ENCODE measurements at places on chromosomes 1 and 21.

DNA sequence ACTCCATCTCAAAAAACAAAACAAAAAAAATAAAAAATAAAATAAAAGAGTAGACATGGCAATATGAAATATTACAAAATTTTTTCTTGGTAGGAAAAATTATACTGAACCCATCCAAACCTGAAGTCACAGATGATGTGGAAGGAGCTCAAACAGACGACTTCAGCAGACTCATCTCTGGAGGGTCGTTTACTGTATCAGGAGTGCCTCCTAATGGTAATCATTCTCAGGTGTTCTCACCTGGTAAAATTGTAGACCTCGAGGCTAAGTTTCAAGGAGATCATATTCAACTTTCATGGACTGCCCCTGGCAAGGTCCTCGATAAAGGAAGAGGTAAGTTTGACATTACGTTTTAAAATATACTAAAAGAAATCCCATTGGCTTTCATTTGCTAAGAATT lies 54.3 kb upstream of the SH3GLB1 start:
- H3K4me1 ChIP-seq = no peaks in the 10 kb centered on the region
- H3K4me3 ChIP-seq = no peak overlapping the region
- H3K27ac ChIP-seq = no peak overlapping the region
- H3K36me3 ChIP-seq = no peaks in the 10 kb centered on the region

- peaks cover 4% of the 10 kb centered on the region for H3K36me3 ChIP-seq
- peaks cover 50% of the 10 kb centered on the region for H3K4me1 ChIP-seq
- peaks cover 38% of the 10 kb centered on the region for H3K27me3 ChIP-seq
- H3K27ac ChIP-seq = no peak overlapping the region
- no peak for DNase-seq
Measured at GRCh38 chr1:206505702-206506355, 1.5 kb upstream of the RASSF5 start.

- peaks cover 21% of the 10 kb centered on the region for H3K4me1 ChIP-seq
- DNase-seq = no peak
- peaks cover 10% of the 10 kb centered on the region for H3K36me3 ChIP-seq
- H3K27me3 ChIP-seq = peaks cover 82% of the 10 kb centered on the region
Measured at GRCh38 chr1:229432905-229433304, 989 bp downstream of the ACTA1 start.

DNA sequence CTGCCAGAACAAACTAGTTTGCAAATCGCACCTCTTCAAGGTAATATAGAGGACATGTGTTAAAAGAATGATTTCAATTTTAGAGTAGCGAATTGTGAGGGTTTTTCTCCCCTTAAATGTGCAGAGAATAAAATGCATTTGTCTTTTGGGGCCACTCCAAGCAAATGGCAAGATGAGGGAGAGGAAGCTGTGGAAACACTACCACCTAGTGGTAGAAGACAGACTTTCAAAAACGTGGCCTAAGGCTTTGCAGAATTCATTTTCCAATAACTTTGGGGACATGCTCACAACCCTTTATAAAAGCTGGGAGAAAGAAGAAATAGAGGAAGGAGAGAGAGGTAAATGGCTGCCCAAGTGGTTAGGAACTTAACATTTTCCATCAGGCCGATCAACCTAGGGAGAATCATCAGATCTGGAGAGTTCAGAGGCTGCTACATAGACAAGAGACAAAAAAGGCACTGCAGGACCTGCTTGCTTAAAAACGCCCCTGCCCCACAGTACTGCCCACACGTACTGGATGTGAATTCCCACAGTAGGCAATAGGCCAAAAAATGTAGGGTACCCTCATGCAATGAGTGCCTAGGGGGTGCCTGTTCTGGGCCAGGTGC lies 15.7 kb upstream of the RCAN1 start:
- no peak overlapping the region for H3K27ac ChIP-seq
- no peak for DNase-seq
- H3K4me3 ChIP-seq = no peak overlapping the region
- H3K36me3 ChIP-seq = no peaks in the 10 kb centered on the region
- H3K27me3 ChIP-seq = peaks cover 24% of the 10 kb centered on the region

- no peak for DNase-seq
- H3K27ac ChIP-seq = no peak overlapping the region
- H3K36me3 ChIP-seq = no peaks in the 10 kb centered on the region
- H3K27me3 ChIP-seq = peaks cover 21% of the 10 kb centered on the region
Measured at GRCh38 chr1:115240297-115240696, 97.8 kb downstream of the NGF start.

DNA sequence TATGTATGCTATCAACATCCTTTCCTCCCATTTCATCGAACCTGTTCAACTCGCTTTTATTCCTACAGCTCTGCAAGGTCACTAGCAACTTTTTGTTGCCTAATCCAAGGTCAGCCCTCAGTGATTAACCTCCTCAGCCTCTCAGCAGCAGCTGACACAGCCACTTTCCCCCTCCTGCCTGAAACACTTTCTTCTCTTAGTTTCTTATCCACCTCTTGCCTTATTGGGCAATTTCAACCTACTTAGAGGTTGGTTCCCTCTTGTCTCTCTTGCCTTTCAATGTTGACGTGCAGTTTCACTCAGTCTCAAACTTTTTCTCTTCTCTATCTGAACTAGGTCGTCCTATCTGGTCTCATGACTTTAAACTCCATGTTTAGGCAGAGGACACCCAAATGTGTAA lies 156.3 kb downstream of the C1orf94 start:
- H3K27ac ChIP-seq = no peak overlapping the region
- H3K4me1 ChIP-seq = no peaks in the 10 kb centered on the region
- H3K4me3 ChIP-seq = no peak overlapping the region
- no peaks in the 10 kb centered on the region for H3K27me3 ChIP-seq

- no peak overlapping the region for H3K27ac ChIP-seq
- no peak for DNase-seq
- H3K36me3 ChIP-seq = no peaks in the 10 kb centered on the region
- no peaks in the 10 kb centered on the region for H3K4me1 ChIP-seq
- no peak overlapping the region for H3K4me3 ChIP-seq
- peaks cover 13% of the 10 kb centered on the region for H3K27me3 ChIP-seq
Measured at GRCh38 chr1:7678491-7679158, 92.5 kb upstream of the VAMP3 start.

DNA sequence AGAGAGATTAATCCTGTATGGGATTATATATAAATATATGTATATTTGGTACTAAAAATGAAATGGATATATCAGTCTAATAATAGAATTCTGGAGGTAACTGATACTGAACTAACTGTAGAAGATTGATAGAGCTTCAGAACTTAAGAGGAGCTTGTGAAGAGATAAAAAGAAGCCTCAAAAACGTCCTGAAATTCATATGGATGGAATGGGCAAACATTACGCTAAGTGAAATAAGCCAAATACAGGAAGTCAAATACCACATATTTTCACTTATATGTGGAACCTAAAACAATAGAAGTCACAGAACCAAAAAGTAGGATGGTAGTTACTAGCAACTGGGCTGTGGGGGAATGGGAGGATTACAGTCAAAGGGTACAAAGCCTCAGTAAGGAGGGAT lies 36.0 kb upstream of the ADGRL4 start:
- no peak overlapping the region for H3K27ac ChIP-seq
- H3K4me1 ChIP-seq = peaks cover 9% of the 10 kb centered on the region
- no peak overlapping the region for H3K4me3 ChIP-seq
- H3K36me3 ChIP-seq = no peaks in the 10 kb centered on the region

DNA sequence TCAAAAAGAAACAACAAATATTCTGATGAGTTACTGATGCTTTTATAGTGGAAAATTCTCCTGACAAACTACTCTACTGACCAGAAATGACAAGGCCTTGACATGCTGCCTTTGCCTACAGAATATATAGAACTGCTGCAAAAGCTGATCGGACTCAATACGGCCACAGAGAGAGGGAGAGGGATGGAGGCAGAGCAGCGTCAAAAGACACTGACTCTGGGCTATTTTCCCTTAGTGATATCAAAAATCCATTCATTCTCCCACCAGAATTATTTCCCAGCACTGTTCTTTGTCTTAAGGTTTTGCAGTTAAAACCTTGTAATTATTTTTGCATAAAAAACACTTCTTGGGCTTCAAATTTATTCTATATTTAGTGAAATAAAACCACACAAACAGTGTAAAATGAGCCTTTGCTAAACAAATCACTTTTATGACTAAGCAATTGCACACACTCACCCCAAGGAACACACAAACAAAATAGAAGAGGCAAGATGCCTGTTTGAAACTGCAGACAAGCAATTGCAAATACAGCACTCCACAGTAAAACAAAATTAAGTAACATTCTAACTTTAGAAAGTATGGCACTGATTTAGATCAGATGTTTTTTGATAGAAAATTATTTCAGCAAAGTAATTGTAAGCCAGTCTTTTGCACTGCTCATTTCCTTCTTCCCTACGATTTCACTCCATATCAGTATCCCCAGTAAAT lies 1036.4 kb downstream of the ADGRL2 start:
- no peaks in the 10 kb centered on the region for H3K4me1 ChIP-seq
- no peak for DNase-seq
- H3K36me3 ChIP-seq = no peaks in the 10 kb centered on the region
